Activated T-helper 2 cell treated with anti-CD3 and anti-CD28 coated beads, Interferon-gamma antibody, Interleukin-2, Interleukin-4, amounts not matched to agents 10 μg/mL and 5 μg/mL and 100 μg/mL, durations not matched to agents 14 hours and 24 hours and 36 hours (primary cell): ENCODE measurements at places on chromosomes 2 and 18. TPM values are rescaled to one million over a fixed set of nuclear protein-coding genes. Genes with fewer than 3 reads are reported as not detected.

The POTEJ gene
- total RNA-seq = not detected in 2 replicates

The TSPYL6 gene
- total RNA-seq = not detected in 2 replicates

The TACR1 gene
- total RNA-seq = not detected in 2 replicates

The GRB14 gene
- not detected in 2 replicates for total RNA-seq

The KCNE4 gene
- total RNA-seq = not detected in 2 replicates

The PSMA8 gene
- 1.2 and 1.4 TPM in 2 replicates for total RNA-seq

The ACTG2 gene
- 0.14 and 0.21 TPM in 2 replicates for total RNA-seq

The PUS10 gene
- total RNA-seq = 7.4 TPM in 2 replicates

The RGPD4 gene
- 0.07 TPM in 2 replicates for total RNA-seq

The LONRF2 gene
- total RNA-seq = 0.21 and 0.28 TPM in 2 replicates

GRCh38 chr2:109348671-109349502 is 219.9 kb downstream of the SH3RF3 start:
- no peaks in the 10 kb centered on the region for H3K36me3 ChIP-seq
- peaks cover 19% of the 10 kb centered on the region for H3K4me1 ChIP-seq
- H3K27me3 ChIP-seq = peaks cover 22% of the 10 kb centered on the region

- H3K27ac ChIP-seq = no peak overlapping the region
- H3K27me3 ChIP-seq = peaks cover 25% of the 10 kb centered on the region
- H3K4me3 ChIP-seq = no peak overlapping the region
- no peaks in the 10 kb centered on the region for H3K36me3 ChIP-seq
Observed at GRCh38 chr2:226664140-226664539, 135.5 kb downstream of the IRS1 start.

DNA sequence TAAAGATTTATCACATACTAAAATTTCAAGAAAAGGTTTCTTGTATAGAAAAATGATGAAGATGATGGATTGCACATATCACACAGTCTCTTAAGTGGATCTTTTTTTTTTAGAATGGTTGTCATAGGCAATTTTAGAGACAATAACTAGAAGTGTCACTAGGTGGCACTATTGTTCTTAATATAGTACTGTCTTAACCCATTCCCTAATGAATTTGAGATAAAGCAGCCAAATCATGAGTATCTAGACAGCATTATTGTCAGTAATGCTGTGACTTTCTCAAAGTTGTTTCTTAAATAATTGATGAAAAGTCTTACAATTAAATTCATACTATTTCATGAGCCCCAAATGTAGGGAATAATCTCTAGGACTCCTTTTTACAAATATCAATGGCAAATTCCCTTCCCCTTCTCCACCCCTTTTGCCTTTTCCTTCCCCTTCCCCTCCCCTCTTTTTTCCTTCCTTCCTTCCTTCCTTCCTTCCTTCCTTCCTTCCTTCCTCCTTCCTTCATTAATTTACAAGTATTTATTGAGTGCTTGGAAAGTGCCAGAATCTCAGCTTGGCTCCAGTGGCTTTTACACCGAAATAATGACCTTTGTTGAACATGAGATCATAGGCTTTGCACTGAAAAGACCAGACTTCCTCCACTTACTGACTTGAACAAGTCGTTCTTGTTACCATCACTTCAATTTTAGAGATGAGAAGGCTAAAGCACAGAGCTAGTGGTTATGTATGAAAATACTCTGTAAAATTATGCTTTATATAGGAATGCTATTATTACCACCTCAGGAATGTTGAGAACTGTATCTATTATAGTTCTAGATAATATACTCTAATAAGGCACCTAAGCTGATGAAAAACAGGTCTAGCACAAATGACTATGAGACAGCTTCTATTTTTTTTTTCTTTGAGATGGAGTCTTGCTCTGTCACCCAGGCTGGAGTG is 19.8 kb downstream of the MYL12B start:
- H3K36me3 ChIP-seq = peaks cover 21% of the 10 kb centered on the region
- H3K27me3 ChIP-seq = no peaks in the 10 kb centered on the region
- peaks cover 5% of the 10 kb centered on the region for H3K4me1 ChIP-seq
- no peak overlapping the region for H3K4me3 ChIP-seq
- no peak for DNase-seq
- H3K27ac ChIP-seq = peak overlapping the region; percentile 38

DNA sequence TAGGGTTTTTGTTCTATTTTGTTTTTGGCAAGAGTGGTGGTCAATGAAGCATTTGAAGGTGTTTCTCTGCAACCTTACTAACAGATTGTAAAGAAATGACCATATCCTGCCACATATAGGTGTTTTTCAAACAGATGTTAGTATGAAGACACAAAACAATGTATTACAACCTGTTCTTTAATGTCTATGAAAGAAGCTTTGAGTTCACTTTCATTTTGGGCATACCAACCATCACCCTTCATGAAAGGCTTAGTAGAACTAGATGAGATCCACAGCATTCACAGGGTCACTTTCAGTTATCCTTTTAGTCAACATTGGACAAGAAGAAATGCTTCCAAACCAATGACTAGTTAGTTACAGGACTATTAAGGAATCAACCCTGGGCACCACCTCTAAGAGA is 95.1 kb downstream of the EHBP1 start:
- H3K4me1 ChIP-seq = peaks cover 19% of the 10 kb centered on the region
- H3K27ac ChIP-seq = no peak overlapping the region
- H3K36me3 ChIP-seq = no peaks in the 10 kb centered on the region
- H3K4me3 ChIP-seq = no peak overlapping the region
- no peak for DNase-seq
- H3K27me3 ChIP-seq = no peaks in the 10 kb centered on the region

DNA sequence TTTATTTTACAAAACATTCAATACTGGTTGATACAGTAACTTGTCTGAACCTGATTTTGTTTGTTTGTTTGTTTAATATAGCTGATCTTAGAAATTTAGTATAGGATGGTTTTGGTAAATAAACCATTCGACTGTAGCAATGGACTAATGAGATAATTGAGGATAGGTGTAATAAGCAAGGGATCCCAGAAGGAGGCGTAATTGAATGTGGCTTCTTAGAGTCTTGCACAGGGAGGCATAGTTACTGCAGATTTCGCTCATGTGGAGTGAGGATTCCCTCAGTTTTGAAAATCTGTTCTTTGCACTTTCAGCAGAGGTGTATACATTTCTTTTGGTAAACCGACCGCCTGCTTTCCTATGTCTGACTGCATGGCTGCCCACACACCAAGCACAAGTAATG is 709.6 kb downstream of the SOCS6 start:
- H3K4me3 ChIP-seq = no peak overlapping the region
- no peaks in the 10 kb centered on the region for H3K4me1 ChIP-seq
- H3K27me3 ChIP-seq = no peaks in the 10 kb centered on the region
- no peaks in the 10 kb centered on the region for H3K36me3 ChIP-seq

DNA sequence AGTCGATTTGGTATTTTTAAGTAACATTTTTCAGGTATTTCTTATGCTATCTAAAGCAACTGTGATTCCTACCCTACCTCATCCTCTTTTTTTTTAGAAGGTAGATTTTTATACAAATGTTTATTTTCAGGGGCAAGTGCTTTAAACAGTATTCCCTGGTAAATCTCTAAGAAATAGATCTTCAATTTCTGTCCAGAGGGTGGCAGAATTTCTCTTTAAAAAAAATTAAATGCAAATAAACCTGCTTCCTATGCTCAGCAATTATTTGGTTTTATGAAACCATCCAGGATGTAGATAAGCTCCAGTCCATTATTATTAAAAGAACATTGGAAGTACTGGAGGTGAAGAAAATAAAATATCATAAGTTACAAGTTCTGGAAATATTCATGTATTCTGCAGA is 191.9 kb downstream of the MYO3B start:
- peaks cover 86% of the 10 kb centered on the region for H3K4me1 ChIP-seq
- DNase-seq = no peak
- H3K36me3 ChIP-seq = peaks cover 5% of the 10 kb centered on the region
- H3K4me3 ChIP-seq = peak overlapping the region; percentile 71
- no peaks in the 10 kb centered on the region for H3K27me3 ChIP-seq
- H3K27ac ChIP-seq = peak overlapping the region; percentile 86

DNA sequence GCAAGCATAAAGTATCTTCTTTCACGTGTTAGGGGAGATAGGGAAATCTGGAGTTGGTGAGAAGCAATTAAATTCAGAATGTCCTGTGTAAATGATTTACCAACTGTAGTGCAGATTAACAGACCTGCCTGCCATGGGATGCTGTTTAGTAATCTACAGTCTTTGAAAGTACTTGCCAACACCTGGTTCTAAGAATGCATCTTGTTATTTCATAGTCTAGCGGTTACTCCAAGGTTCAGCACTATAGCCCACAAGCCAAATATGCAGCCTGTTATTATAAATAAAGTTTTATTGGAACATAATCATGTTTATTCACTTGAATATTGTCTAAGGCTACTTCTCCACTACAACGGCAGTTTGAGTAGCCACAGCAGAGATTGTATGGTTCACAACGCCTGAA is 100.8 kb downstream of the OSBPL6 start:
- no peak overlapping the region for H3K27ac ChIP-seq
- DNase-seq = no peak
- no peaks in the 10 kb centered on the region for H3K36me3 ChIP-seq
- peaks cover 10% of the 10 kb centered on the region for H3K27me3 ChIP-seq
- H3K4me3 ChIP-seq = no peak overlapping the region

GRCh38 chr2:227545990-227546389 is 52.7 kb upstream of the SCYGR2 start:
- no peak overlapping the region for H3K4me3 ChIP-seq
- DNase-seq = no peak
- H3K27ac ChIP-seq = no peak overlapping the region
- peaks cover 78% of the 10 kb centered on the region for H3K36me3 ChIP-seq
- peaks cover 13% of the 10 kb centered on the region for H3K4me1 ChIP-seq

DNA sequence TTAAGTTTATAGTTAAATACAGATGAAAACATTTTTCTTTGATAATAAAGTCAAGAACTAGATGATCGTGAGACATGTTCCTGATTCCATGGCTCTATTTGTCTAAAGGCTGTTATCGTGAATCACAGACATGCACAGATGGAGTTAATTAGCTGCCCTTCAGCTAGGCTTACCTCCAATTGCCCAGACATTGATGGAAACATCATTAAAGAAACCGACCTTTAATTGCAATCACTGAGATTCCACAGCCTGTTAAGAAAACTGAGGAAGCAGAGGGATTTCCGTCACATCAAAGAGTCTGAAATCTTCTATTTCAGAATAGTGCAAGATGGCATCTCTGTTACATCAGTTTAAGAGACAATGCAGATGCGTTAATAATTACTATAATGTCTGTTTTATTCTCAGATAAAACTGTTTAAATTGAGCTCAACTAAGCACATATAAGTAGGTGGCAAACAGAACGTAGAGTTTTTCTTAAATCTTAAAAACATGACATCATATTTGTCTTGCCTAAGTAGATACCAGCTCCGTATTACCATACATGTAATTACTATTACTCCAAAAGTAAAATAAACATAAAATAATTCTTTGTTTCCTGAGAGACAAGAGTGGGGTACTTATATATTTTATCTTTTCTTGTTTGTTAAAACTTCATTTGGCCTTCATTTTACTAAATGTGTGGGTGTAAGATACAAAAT is 23.9 kb upstream of the CRACDL start:
- no peak overlapping the region for H3K27ac ChIP-seq
- no peak for DNase-seq
- peaks cover 17% of the 10 kb centered on the region for H3K27me3 ChIP-seq
- no peak overlapping the region for H3K4me3 ChIP-seq
- H3K4me1 ChIP-seq = no peaks in the 10 kb centered on the region

- no peaks in the 10 kb centered on the region for H3K36me3 ChIP-seq
- H3K4me3 ChIP-seq = no peak overlapping the region
- no peak for DNase-seq
- H3K4me1 ChIP-seq = peaks cover 12% of the 10 kb centered on the region
- H3K27ac ChIP-seq = no peak overlapping the region
Observed at GRCh38 chr18:58216071-58216481, 172.1 kb downstream of the NEDD4L start.
